ENCODE measurements at places on chromosomes 16 and 17. TPM values are rescaled to one million over a fixed set of nuclear protein-coding genes. Genes with fewer than 3 reads are reported as not detected.

DNA sequence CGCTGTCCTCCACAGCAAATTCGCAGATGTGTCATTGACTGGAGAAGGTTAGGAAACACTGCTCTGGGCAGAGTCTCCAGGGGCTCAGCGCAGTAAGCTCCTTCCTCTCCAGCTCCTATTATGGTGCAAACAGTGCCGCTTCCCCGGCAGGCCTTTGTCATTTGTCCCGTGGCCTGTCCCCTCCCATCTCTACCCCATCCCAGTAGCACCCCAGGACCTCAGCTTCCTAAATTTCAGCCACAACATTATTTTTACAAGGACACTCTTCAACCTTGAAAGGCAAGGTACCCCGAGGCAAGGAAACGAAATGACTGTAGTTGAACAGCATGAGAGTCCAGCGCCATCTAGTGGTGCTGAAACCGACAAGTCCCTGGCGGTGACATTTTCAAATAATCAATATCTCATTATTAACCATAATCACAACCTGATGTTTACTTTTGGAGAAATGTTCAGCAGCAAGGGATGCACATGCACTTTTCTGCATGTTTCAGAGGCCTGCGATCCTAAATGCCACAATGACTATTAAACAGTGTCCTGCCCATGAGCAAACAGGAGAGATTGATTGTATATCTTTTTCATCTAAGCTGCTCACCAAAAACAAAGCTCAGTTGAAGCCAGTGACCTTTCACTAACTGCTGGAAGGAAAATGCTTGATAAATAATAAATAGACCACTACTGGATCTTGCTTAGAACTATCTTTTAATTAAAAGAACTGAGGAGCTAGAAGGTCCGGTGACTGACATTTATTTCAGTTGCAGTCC is 16.5 kb downstream of the MRPS23 start:
- DNase-seq: no peak

DNA sequence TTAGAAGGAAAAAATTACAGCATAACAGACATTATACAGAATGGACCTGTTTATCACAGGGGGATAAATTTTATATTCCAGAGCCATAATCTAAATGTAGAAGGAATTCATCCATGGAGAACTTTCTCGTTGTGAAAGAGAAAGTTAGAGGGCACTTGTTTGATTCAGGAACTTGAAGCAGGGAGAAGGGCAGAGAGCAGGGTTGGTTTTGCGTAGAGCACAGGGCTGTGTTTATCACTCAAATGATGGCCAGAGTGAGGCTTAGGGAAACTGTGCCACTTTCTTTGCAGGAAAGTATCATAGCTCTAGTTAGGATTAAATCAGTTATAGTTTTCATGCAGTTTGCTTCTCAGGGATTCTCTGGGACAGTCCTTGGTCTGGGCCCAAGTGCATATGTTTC is 29.1 kb upstream of the MED13 start:
- DNase-seq: no peak

DNA sequence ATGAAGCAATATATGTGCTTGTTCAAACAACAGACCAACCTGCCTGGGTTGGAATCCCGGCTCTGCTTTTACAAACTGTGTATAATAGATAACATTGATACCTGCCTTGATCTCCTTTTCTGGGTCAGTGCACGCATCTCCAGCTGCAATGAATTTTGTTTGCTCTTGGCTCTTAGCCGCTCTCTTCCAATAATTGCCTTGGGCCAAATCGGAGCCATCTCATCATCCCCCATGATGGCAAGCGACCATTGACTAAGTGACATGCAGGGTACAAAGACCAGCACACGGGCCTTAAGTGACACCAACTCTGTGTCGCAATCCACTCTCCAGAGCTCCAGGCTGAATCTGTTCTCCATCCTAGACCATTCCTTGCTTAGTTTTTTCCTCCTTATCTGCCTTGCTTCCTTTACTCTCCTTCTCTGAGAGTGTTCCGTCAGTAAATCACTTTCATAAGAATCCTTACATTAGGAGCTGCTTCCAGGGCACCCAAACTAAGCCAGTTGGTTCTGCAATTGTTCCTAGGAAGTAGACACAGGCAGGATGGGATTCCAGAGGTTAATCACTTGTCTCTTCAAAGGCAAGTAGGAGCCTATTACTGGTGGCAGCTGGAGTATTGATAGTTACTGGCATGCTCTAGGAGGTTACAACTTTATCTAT is 134.2 kb downstream of the ABCA8 start:
- DNase-seq: no peak

GRCh38 chr16:79229361-79229760 is 371.2 kb downstream of the MAF start:
- no peak for DNase-seq

The ZNF668 gene
- total RNA-seq: 9.0 TPM

The KRT20 gene
- total RNA-seq: 0.60 TPM

Measured in suprapubic skin (tissue), 4 donors.